Stimulated activated CD8-positive, alpha-beta memory T cell treated with anti-CD3 and anti-CD28 coated beads, Interleukin-7, amount 100 ng/mL, for 1 hour (primary cell): ENCODE measurements at places on chromosomes 11 and 22.

DNA sequence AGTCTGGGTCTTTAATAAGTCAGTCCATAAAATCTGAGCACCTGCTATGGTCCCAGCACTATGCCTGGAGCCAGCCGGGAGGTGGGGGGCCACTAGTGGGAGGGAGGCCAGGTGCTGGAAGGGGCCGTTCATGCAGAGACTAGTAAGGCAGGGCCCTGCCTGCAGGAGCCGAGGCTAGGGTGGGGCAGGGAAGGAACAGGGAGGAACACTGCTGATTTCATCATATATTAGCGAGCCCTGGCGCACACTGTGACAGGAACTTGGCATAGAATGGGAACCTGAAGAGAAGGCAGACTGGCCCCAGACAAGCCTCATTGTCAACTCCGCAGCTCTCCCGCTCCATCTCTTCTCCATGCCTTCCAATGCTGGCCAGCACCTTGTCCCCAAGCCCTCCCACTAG is 7.1 kb downstream of the VSIG10L2 start:
- no peak for DNase-seq

DNA sequence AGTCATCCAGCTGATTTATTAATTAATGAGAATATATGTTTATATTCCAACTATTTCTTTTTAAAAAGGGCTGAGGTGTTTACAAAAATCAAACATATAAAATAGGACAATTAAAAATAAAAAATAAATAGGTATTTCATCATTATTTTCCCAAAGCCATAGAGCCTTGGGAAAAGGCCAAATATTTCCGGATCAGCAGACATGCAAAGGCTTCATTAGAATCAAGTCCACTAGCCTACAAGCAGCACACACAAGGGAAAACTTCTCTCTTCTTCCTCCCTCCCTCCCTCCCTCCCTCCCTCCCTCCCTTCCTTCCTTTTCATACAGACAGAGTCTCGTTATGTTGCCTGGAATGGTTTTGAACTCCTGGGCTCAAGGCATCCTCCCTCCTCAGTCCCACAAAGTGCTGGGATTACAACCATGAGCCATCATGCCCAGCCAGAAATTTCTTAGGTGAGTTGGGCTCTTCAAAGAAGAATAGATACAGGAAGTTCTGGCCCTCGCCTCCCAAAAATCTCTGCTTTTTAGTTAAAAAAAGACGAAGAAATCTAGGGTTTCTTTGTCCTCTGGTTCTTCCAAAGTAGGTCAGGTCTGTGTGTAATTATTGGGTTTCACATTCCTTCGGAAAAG is 121.2 kb downstream of the SIK3 start:
- DNase-seq = no peak

GRCh38 chr22:40196628-40197360 is 19.1 kb downstream of the TNRC6B start:
- no peak for DNase-seq

- DNase-seq = no peak
Observed at GRCh38 chr11:115134926-115135325, 369.3 kb downstream of the CADM1 start.

DNA sequence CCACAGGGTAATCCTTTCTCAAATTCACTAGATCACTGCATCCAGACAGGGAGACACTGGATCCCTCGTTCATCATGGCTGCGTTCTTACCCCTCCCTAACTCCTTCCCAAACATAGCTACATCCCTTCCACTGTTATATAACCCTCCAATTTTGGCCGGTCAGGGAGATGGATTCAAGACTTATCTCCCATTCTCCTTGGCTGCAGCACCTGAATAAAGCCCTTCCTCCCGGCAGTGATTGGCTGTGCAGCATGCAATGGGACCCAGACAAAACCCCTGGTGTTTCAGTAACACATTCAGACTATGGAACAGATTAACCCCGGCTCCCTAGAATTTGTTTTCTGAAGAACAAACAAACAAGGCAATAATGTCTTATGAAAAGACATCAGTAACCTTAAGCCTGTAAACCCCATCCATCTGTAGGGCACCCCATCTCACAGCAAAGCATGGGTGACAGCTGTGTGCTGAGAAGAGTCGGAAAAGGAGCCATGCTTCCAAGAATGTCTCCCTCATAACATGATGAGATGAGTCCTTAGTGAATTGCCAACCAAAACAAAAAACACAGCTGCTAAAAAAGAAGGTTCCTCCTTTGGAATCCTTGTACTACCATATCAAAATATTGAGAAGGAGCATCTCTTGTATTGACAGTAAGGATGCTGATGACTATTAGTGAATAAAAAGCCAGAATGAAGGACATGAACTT is 5.0 kb downstream of the MIF start:
- DNase-seq = no peak

DNA sequence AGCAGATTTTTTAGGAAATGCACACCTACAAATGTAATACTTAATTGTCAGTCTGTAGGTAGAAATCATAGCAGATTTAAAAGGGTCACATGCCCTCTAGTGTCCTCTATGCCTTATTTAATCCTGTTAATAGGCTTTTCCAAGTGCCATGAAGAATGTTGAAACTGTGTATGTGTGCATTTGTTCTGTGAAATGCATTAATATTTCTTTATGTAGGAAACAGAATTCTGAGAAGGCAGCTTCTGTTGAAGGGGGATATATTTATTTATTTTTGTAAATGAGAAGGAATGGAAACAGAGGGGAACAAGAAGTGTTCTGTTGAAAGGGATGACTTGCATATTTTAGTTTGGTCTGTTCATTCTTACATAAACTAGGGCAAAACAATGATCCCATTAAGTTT is 51.0 kb downstream of the SVIP start:
- DNase-seq = no peak

- DNase-seq = no peak
Observed at GRCh38 chr22:47373648-47374272, 611.3 kb downstream of the TBC1D22A start.

- DNase-seq = no peak
Observed at GRCh38 chr22:42881982-42882656, 25.0 kb upstream of the ARFGAP3 start.

DNA sequence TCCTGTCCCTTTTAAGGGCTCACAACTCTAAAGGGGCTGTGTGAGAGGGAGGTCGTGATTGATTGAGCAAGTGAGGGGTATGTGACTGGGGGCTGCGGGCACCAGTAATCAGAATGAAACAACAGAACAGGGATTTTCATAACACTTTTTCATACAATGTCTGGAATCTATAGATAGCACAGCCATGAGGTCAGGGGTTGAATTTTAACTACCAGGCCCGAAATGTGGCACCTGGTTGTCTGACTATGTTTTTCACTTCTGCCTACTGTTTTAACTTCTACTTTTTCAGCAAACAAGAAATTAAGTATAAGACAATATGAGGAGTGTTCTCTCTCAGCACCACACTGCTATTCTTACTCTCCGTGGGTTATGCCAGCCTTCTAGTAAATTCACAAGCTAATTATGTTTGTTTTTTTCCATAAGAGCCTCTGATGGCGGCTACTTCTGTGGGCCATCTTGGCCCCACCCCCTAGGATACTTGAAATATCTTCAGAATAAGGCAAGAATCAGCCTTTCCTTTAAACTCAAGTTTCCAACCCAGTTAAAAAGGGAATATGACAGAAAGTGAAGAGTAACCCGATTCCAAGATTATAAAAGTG is 552.8 kb upstream of the CHORDC1 start:
- no peak for DNase-seq

DNA sequence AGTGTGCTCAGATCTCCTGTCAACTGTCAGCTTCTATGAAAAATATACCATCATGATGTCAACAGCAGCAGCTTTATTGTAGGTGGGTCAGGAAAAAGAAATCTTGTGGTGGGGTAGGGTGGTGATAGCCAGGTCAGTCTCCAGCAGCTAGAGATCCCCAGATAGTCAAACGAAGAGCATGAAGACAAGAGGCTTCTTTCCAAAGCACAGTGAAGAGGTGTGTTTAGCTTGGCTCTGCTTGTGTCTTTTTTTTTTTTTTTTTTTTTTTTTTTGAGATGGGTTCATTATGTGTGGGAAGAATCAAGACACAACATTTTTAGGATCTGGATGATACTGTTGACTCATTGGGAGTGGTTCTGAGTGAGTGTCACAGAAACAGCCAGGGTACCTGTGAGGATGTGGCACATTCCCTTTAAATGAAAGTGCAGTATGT is 1075.5 kb downstream of the NTM start:
- DNase-seq = no peak

DNA sequence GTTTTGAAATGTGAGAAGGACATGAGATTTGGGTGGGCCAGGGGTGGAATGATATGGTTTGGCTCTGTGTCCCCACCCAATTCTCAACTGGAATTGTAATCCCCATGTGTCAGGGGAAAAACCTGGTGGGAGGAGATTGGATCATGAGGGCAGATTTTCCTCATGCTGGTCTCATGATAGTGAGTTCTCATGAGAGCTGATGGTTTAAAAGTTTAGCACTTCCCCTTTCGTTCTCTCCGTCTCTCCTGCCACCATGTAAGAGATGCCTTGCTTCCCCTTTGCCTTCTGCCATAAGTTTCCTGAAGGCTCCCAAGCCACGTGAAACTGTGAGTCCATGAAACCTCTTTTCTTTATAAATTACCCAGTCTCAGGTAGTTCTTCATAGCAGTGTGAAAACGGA is 113.5 kb downstream of the FCHSD2 start:
- no peak for DNase-seq

GRCh38 chr22:46064228-46064965 is 85.9 kb upstream of the PPARA start:
- DNase-seq = no peak
